ENCODE measurements at places on chromosomes 2 and 18.

DNA sequence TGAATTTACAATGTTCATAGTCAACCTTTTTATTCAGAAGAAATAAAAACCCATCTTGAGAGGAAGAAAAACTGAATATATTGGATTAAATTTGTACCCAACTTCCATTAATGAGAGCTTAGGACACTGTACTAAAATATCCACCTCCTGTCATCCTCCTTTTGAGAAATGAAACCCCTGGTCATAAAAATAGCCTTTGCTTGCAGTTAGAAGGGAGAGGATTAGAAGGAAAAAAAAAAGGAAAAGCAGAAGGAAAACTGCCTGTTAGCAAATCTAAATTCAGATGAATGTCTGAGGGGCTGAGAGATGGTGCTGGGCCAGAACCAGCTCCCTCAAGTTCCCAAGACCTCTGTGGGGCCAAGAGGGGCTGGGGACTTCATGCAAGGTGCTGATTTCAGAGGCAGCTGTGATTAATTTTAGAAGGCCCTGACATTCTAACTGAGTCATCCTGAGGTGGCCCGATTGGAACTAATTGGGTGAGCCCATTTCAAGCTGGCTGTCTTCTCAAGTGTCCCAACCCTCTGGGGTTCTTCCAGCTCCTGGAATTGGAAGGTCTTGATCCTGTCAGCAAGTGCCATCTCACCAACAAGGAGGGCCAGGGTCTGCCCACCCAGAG lies 38.4 kb upstream of the BIN1 start:
- DNase-seq = no peak
- H3K4me1 ChIP-seq = peaks cover 3% of the 10 kb centered on the region
- no peaks in the 10 kb centered on the region for H3K36me3 ChIP-seq
- no peak overlapping the region for H3K4me3 ChIP-seq

DNA sequence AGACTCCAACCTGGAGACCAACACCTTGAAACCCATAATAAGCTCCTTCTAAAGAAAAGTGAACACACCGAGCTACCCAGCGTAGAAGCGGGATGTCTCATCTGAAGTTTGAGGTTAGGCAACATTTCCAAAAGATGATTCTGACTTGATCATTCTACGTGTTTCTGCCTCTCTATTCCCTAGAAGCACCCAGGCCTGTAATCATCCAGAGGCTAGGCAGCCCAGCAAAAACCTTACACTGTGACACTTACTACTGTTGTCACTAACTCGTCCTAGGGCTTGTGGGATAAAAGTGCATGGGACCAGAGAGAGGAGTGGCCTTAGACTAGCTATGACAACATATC lies 1.4 kb downstream of the ZBTB14 start:
- peak overlapping the region; percentile 57 for H3K4me3 ChIP-seq
- H3K4me1 ChIP-seq = no peaks in the 10 kb centered on the region
- no peaks in the 10 kb centered on the region for H3K27me3 ChIP-seq
- peak overlapping the region; percentile 85 for H3K27ac ChIP-seq
- H3K36me3 ChIP-seq = no peaks in the 10 kb centered on the region

- no peak overlapping the region for H3K4me3 ChIP-seq
- no peak for DNase-seq
- H3K27me3 ChIP-seq = no peaks in the 10 kb centered on the region
- no peak overlapping the region for H3K27ac ChIP-seq
- H3K4me1 ChIP-seq = no peaks in the 10 kb centered on the region
These were observed 36.2 kb downstream of the MTCL1 start for GRCh38 chr18:8741532-8741931.

- no peaks in the 10 kb centered on the region for H3K36me3 ChIP-seq
- H3K27me3 ChIP-seq = no peaks in the 10 kb centered on the region
- H3K4me3 ChIP-seq = no peak overlapping the region
- no peak for DNase-seq
- no peak overlapping the region for H3K27ac ChIP-seq
- H3K4me1 ChIP-seq = no peaks in the 10 kb centered on the region
These were observed 16.2 kb upstream of the ZNF512 start for GRCh38 chr2:27566628-27567027.

- no peaks in the 10 kb centered on the region for H3K27me3 ChIP-seq
- no peak overlapping the region for H3K4me3 ChIP-seq
- no peaks in the 10 kb centered on the region for H3K4me1 ChIP-seq
- DNase-seq = no peak
- no peaks in the 10 kb centered on the region for H3K36me3 ChIP-seq
These were observed 87.2 kb upstream of the MGAT4A start for GRCh38 chr2:98818164-98818563.

- no peaks in the 10 kb centered on the region for H3K4me1 ChIP-seq
- no peak overlapping the region for H3K27ac ChIP-seq
- H3K36me3 ChIP-seq = no peaks in the 10 kb centered on the region
- DNase-seq = no peak
- H3K27me3 ChIP-seq = no peaks in the 10 kb centered on the region
- H3K4me3 ChIP-seq = no peak overlapping the region
These were observed 34.9 kb downstream of the COA5 start for GRCh38 chr2:98573426-98573825.

GRCh38 chr18:11283479-11284161 lies 134.3 kb upstream of the PIEZO2 start:
- no peaks in the 10 kb centered on the region for H3K36me3 ChIP-seq
- H3K4me3 ChIP-seq = no peak overlapping the region
- DNase-seq = no peak
- no peaks in the 10 kb centered on the region for H3K27me3 ChIP-seq

- DNase-seq = no peak
- no peaks in the 10 kb centered on the region for H3K27me3 ChIP-seq
- no peak overlapping the region for H3K4me3 ChIP-seq
These were observed 25.0 kb upstream of the GMCL1 start for GRCh38 chr2:69804416-69804815.

- H3K27ac ChIP-seq = peak overlapping the region; percentile 30
These were observed 25.7 kb downstream of the CCBE1 start for GRCh38 chr18:59671551-59671950.

- H3K27me3 ChIP-seq = no peaks in the 10 kb centered on the region
- H3K27ac ChIP-seq = no peak overlapping the region
- H3K4me3 ChIP-seq = no peak overlapping the region
- H3K36me3 ChIP-seq = no peaks in the 10 kb centered on the region
- DNase-seq = no peak
These were observed 449.1 kb upstream of the REG3G start for GRCh38 chr2:78576409-78576808.

- DNase-seq = no peak
- no peak overlapping the region for H3K27ac ChIP-seq
- no peaks in the 10 kb centered on the region for H3K4me1 ChIP-seq
- no peaks in the 10 kb centered on the region for H3K27me3 ChIP-seq
- H3K36me3 ChIP-seq = no peaks in the 10 kb centered on the region
These were observed 4.7 kb upstream of the TTN start for GRCh38 chr2:178811901-178812300.

All from uterus (tissue), 4 donors.